Activated CD8-positive, alpha-beta memory T cell treated with anti-CD3 and anti-CD28 coated beads for 36 hours (primary cell): ENCODE measurements at places on chromosomes 1 and 21. TPM values are rescaled to one million over a fixed set of nuclear protein-coding genes. Genes with fewer than 3 reads are reported as not detected.

RHEX gene
- total RNA-seq = not detected

TRABD2B gene
- not detected for total RNA-seq

VPS13D gene
- 25.9 TPM for total RNA-seq

TCEANC2 gene
- total RNA-seq = 11.5 TPM

VAV3 gene
- total RNA-seq = 5.2 TPM

GSTM2 gene
- 3.1 TPM for total RNA-seq

PGLYRP3 gene
- not detected for total RNA-seq
